ENCODE measurements at places on chromosomes 3 and 15.

GRCh38 chr15:61146091-61146930, 82.8 kb downstream of the RORA start:
- DNase-seq: no peak

DNA sequence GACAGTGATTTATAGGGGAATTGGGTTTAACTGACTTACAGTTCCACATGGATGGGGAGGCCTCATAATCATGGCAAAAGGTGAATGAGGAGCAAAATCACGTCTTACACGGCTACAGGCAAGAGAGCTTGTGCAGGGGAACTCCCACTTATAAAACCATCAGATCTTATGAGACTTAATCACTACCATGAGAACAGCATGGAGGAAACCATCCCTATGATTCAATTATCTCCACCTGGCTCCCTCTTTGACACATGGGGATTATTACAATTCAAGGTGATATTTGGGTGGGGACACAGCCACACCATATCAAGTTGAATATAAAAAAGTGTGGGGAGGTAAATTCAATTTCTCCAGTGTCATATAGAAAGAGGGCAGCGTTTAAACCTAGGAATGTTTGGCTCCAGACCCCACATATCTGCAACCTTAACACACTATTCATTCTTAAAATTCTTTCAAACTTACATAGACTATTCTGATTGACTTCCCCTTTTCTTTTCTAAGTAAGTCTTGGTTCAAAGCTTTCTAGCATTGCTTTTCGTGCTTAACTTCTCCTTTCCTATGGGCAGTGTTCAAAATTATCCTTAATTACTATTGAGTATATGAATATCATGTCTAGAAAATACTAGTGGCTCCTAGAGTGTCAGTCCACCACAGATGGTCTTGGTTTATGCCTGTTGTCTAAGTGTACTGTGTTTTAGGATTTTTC, 446.7 kb upstream of the GBE1 start:
- DNase-seq: no peak

GRCh38 chr3:4614070-4614469, 120.9 kb downstream of the ITPR1 start:
- DNase-seq: no peak

DNA sequence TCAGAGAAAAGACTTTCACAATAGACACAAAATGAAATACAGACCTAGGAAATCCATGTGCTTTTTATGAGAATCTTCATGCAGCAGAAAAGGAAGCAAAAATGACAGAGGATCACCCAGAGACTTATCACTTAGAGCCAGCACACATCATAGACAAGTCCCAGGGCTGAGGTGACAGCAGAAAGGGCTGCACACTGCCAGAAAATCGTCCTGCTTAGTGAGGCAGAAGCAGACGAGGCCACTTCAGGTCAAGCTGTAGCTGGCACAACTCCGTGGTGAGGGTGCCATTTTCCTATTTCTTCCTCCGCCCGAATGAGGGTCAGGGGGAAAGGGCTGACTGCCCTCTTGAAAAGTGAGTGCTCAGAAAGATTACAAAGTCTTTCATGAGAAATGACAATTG, 95.9 kb upstream of the TNIK start:
- DNase-seq: no peak

GRCh38 chr15:90598031-90598577, 68.4 kb downstream of the CRTC3 start:
- DNase-seq: no peak

GRCh38 chr3:154745929-154746328, 315.9 kb upstream of the GPR149 start:
- DNase-seq: no peak

DNA sequence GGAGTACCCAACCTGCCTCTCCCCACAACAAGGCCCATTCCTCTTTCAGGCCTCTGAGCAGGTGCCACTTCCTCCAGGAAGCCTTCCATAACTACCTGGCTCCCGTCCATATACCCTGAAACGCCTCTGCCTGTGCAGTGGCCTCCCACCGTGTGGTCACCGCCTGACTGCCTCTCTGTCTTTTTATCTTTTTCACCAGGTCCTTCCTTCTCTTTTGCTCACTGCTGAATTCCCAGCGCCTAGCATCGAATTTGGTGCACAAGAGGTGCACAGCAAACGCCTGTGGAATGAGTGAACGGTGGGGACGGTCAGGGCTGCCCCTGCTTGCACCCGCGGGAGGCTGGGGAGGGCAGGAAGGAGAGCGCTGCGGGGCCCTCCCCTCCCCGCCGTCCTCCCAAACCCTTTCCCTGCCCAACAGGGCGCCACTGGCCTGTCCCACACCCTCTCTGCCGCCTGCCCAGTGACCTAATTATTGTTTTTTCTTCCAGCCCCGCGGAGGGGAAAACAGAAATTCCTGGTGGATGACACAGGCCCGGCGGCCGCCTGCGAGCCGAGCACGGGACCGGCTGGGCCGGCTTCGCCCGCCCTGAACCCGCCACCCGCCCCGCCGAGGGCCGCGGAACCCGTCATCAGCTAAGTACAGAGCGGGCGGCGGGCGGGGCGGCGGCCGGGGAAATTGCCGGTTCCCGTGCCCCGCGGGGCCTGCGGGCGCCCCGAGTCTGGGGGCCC, 140.1 kb downstream of the SMAD6 start:
- DNase-seq: peak; percentile 2
